Activated CD4-positive, alpha-beta memory T cell treated with anti-CD3 and anti-CD28 coated beads for 36 hours (primary cell): ENCODE measurements at places on chromosomes 2 and 18. TPM values are rescaled to one million over a fixed set of nuclear protein-coding genes. Genes with fewer than 3 reads are reported as not detected.

DNA sequence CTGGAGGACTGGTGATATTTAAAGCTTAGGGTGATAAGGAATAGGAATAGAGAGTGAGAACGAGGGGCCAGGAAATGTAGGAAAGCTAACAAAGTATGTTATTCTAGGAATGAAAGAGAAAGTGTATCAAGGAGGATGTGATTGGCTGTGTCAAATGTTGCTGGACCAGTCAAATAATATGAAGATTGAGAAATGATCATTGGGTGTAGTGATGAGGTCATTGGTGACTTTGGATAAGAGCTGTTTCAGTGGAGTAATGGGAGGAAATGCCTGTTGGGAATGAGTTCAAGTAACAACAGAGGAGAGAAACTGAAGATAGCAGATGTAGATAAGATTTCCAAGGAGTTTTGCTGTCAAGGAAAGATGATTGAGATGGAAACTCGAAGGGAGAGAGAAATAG lies 74.4 kb downstream of the UBE2E3 start:
- DNase-seq, result no peak

GRCh38 chr2:10462178-10463083 lies 14.3 kb upstream of the ODC1 start:
- DNase-seq, result no peak

GRCh38 chr18:53544917-53545316 lies 679.6 kb downstream of the MBD2 start:
- DNase-seq, result no peak

DNA sequence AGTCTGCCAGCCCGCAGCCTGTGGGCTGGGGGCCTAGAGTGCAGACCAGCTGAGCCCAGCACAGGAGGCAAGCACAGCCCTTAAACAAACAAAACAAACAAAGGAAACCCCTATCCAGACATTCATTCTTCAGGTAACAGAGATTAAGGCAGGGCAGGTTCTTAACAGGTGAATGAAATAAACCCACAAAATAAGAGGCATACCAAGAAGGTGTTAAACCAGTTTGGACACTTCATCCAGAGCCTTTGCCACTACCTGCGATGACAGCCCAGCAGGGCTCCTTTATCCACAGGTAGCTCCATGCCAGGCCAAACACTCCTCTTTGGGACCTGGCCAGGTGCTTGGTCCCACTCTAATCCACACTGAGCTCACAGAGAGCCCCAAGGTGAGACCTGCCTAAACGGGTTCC lies 209.7 kb upstream of the SIX2 start:
- no peak for DNase-seq

DNA sequence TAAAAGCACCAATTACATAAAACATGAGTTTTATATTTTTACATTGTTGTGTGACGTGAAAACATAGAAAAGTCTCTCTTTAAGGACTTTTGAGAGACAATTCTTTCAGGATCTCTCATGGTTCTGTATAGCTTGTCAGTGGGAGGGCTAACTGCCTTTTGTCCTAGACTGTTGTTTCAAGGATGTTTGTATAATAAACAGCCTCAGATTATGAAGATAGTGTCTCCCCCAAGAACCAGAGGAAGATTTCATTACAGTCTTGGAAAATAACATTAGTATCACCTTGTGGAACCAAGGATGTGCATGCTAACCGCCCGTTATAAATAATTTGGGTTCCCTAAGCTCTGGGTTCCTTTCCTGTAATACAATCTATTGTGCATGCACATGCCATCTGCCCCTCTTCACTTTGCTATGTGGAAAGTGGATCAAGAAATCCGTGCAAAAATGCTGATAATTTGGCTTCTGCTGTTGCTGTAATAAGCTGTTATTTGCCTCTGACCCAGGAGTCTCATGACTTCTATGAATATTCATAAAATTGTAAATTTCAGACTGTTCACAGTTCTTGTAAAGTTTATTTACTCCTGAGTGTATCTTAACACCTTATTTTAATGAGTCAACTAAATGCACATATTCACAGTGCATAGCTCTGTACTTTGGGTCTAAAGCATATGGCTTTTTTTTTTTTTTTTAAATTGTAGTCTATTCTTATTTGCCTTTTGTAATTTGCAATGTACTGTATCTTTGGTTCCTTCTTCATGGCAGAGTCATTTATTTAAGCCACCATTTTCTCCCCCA lies 265.5 kb downstream of the PTH2R start:
- no peak for DNase-seq

DNA sequence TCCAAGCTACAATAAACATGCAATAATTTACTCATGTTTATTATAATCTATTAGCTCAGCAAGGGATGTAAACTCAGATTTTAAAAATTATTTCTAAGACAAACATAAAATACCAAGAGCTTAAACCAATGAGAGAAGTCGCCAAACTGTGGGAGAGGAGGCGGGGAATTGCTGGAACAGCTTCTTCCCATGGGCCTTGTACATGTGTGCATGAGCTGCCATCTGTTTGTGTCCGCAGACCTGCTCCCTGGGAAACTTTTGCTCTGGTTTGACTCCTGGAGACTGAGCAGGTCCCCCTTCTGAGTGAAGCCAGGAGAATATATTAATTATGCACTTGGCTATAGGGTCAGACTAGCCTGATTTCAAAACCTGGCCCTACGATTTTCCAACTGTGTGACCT lies 655.9 kb upstream of the SOX11 start:
- DNase-seq, result no peak

DNA sequence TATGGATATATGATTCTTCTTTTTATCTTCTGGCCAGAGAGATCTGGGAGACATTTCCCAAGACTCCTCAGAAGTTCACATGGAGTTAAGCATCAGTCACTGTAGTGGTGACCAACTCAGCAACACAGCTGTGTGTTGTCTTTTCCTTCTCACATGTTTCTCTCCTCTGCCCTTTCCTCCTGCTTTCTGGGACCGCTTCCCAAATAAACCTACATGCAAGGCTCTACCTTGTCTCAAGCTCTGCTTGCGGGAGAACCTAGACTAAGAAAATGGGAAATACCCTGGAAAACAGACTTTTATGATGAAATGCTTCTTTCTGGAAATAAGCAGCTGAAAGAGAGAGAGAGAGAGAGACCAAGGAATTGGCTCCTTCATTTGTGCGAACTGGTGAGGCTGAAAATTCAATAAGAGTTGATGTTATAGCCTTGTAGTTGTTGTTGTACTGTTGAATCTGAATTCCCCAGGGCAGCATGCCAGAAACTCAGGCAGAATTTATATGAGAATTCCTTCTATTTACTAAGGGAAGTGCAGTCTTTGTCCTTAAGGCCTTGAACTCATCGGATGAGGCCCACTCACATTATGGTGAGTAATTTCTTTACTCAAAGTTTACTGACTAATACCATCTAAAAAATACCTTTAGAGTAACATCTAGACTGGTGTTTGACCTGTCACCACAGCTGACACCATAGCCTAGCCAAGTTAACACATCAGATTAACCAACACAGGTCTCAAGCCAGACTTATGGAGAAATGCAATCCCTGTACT lies 22.7 kb upstream of the DSC1 start:
- DNase-seq, result no peak

GRCh38 chr2:6297238-6297637 lies 568.5 kb downstream of the CMPK2 start:
- DNase-seq, result no peak

- peak; percentile 95 for DNase-seq
Observed at GRCh38 chr2:218896501-218897393, 16.1 kb downstream of the WNT10A start.

GRCh38 chr2:151020411-151020810 lies 241.3 kb downstream of the RBM43 start:
- no peak for DNase-seq

- no peak for DNase-seq
Observed at GRCh38 chr2:152255918-152256317, 79.1 kb upstream of the FMNL2 start.

DNA sequence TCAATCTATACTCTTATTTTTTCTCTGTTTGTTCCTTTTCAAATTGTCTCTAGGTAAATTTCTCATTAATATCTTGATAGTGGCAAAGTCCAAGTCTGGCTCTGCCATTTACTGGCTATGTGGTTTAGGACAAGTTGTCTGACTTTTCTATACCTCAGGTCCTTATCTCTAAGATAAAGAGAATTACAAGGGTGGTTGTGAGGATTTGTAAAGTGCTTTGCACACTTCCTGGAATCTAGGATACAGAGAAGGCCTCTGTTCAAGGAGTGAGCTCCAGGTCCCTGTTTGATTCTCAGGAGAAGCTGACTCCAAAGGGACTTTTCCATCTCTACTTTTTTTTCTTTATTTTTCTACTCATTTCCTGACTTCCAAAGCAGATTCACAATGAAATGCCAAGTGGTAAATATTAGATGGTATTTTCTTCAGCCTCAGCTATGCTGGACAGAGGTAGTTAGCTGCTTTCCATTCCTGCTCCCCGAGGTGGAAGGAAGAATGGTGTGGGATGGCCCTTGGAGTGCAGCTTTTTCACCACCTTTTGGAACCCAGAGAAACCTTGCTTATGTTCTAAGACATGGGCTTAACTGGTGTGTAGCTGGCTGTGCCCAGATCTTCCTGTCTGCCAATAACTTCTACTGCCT lies 90.5 kb downstream of the GALNT1 start:
- DNase-seq, result no peak

DNA sequence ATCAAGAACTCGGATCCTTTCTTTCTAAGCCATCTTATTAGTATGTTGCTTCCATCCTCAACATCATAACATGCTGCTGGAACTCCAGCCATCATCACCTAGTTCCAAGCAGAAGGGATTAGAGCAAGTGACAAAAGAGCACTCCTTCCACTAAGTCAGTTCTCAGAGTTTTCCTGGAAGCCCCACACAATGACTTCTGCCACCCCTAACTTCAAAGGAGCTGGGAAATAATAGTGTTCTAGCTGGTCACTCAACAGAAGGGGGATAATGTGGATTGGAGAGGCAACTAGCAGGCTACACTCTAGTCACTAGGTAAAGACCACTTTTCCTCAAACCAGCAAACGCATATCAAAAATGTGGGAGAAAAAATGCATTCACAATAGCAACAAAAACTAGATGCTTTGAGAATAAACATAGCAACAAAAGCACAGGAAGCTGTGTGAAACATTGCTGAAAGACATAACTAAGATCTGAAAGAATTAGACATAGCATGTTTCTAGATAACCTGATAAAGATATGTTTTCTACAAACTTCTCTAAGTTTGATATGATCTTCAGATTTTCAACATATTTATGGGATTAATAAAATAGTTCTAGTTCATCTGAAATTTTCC lies 39.5 kb downstream of the COX7A2L start:
- no peak for DNase-seq

DNA sequence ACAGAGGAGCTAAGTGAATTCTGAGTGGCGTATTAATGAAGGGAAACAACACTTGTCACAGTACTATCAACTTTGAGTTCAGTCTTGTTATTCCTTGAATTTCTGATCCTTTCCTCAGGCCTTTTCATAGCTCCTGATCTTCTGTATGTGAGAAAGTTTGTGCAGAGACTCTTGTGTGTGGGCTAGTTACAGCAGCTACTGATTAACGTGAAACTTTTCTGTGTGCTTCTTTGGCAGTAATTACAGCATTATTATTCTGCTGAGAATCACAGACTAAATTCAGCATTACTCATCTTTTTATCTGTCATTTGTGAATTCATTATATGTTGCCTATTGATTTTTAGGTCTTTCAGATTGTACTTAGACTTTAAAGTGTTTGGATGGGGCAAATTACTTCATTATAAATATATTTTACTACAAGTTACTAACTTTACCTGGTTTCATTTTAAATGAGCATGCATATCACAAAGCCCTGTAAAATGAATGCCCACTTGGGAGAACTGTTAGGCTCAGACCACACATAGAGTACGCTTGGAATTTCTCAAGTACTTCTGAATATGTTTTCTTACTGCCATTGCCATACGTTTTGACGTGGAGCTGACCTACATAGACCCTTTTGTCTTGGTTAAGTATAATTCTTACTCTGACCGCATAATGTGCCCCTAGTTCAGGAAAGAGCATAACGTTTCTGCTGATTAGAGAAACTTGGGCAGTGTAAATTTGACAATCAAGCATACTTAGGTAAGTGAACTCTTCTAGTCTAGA lies 36.2 kb downstream of the CREB1 start:
- no peak for DNase-seq

- no peak for DNase-seq
Observed at GRCh38 chr2:60104514-60105505, 448.6 kb downstream of the BCL11A start.

DNA sequence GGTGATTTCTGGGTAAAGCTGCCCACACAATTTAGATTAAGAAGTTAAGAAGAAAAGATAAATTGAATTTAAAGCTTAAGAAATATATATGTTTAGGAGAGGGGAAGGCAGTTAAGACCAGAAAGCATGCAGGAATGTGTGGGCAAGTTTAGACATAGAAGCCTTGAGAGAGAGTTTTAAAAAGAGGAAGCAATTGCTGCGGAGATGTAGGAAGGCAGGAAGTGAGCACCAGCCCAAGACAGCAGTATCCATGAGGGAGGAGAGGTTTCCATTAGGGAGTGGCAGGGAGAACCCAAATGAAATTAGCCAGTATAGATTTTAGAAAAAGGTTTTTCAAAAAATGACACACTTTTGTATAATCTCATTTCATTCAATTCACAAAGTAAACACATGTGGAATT lies 24.3 kb downstream of the DSC2 start:
- no peak for DNase-seq

GRCh38 chr2:196226707-196227065 lies 55.3 kb upstream of the STK17B start:
- DNase-seq, result no peak

DNA sequence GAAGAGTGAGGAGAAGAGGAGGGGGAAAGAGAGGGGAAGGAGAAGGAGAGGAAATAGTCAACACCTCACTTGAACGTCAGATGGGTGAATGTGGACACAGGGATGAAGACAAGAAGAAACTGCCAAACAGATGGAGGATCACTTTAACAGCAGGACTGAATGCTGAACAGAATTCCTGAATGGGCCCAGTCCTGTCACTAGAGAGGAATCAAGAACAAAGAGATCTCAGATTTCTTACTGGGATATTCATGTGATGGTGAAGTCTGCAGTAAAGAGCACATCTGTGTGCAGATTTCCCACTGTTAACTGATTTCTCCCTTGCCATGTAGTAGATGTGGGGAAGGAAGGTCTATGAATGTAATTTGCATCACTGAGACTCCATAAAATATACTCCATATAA lies 135.4 kb downstream of the L3MBTL4 start:
- DNase-seq, result no peak

- DNase-seq, result no peak
Observed at GRCh38 chr2:69285379-69285894, 101.6 kb downstream of the GFPT1 start.

DNA sequence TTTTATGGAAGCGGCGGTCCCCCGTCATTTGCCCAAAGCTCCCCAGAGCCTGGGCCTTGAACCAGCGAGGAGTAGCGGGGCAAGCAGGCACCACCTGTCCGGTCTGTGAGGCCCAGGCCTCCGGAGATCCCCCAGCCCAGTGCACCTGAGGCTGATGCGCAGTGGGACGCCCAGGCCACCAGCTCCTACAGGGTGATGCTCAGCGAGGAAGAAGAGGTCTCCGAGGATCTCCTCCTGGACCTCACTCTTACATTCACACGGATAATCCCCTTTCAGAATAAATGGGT lies 220.2 kb downstream of the NDUFA10 start:
- DNase-seq, result no peak

The NT5C1B gene
- total RNA-seq, result not detected

The TGOLN2 gene
- total RNA-seq, result 85.9 TPM

The MARCHF4 gene
- total RNA-seq, result not detected
